ENCODE measurements at places on chromosomes 13 and 19.

GRCh38 chr19:36838784-36839324, 667 bp upstream of the ZNF790 start:
- DNase-seq, result no peak

- DNase-seq, result peak; percentile 64
Observed at GRCh38 chr19:49362048-49362928, at the start of gene TEAD2. TSS of gene TEAD2 (minus strand) at chr19:49362416. CDS start at chr19:49360075, 2,341 bp downstream.

GRCh38 chr19:40685563-40685962, 4.9 kb downstream of the NUMBL start:
- no peak for DNase-seq

- no peak for DNase-seq
Observed at GRCh38 chr13:21932578-21932977, 261.7 kb downstream of the FGF9 start.

GRCh38 chr13:107421951-107422350, 793.4 kb downstream of the LIG4 start:
- DNase-seq, result peak; percentile 74

DNA sequence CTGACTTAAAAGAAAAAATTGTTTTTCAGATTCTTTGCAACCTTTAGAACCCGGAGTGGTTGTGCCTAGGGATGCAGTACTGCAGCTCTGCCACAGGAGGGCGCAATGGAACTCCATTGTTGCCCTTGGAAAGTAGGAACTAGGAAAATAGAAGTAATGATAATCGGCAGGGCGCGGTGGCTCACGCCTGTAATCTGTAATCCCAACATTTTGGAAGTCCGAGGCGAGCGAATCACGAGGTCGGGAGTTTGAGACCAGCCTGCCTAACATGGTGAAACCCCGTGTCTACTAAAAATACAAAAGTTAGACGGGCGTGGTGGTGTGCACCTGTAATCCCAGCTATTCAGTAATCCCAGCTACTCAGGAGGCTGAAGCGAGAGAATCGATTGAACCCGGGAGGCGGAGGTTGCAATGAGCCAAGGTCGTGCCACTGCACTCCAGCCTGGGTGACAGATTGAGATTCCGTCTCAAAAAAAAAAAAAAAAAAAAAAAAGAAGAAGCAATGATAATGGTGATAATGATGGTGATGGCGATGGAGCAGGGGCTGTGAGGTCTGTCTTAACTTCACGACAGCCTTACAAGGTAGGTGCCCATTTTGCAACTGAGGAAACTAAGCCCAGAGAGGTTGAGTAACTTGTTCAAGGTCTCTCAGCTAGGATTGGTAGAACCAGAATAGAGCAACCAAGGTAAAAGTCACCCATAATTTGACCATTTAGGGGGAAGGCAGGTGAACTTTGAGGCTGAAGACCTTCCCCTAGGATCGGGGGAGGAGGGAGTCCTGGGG, 5.5 kb upstream of the ADAMTS10 start:
- peak; percentile 30 for DNase-seq

GRCh38 chr19:51430221-51430620, 12.8 kb upstream of the SIGLEC10 start:
- no peak for DNase-seq

DNA sequence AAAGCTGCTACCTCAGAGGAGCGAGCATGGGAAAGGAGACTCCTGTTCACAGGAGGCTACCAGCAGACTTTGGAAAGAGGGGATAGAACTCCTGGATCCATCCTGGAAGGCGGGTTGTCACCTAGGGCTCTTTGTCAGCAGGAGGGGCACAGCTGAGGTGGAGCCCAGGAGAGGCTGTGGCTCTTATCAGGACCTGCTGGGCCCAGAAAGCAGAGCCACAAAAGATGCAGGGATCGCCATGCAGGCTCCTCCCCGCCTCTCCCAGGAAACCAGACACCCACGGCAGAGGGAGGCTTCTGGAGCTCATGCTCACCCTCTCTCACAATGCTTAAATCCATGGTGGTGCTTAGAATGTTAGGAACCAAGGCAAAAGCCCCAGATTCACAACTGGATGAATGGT, 994.2 kb downstream of the UQCRFS1 start:
- no peak for DNase-seq

All from ACHN (cell line).